ENCODE measurements at places on chromosomes 7 and 10.

- DNase-seq, result no peak
Observed at GRCh38 chr7:151968357-151968756, 12.1 kb downstream of the GALNTL5 start.

GRCh38 chr10:16828114-16828568 is 10.9 kb upstream of the RSU1 start:
- peak; percentile 67 for DNase-seq

- no peak for DNase-seq
Observed at GRCh38 chr7:35728412-35729060, 33.6 kb upstream of the HERPUD2 start.

GRCh38 chr7:99398891-99399445 is 9.4 kb downstream of the PDAP1 start:
- DNase-seq, result no peak

DNA sequence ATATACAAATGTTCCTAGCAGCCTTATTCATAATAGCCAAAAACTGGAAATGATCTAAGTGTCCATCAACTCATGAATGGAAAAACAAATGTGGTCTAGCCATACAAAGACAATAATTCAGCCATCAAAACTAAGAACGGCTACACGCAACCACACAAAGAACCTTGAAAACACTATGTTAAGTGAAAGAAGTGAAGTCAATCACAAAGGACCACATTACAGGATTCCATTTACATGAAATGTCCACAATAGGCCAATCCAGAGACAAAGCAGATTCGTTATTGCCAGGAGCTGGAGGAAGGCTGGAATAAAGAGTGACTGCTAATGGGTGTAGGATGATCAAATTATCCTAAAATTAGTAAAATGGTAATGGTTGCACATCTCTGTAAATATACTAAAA is 21.1 kb downstream of the MKRN1 start:
- DNase-seq, result no peak

GRCh38 chr10:123796736-123797135 is 94.9 kb downstream of the CPXM2 start:
- DNase-seq, result no peak

GRCh38 chr10:8079126-8079525 is 24.6 kb downstream of the GATA3 start:
- DNase-seq, result no peak

DNA sequence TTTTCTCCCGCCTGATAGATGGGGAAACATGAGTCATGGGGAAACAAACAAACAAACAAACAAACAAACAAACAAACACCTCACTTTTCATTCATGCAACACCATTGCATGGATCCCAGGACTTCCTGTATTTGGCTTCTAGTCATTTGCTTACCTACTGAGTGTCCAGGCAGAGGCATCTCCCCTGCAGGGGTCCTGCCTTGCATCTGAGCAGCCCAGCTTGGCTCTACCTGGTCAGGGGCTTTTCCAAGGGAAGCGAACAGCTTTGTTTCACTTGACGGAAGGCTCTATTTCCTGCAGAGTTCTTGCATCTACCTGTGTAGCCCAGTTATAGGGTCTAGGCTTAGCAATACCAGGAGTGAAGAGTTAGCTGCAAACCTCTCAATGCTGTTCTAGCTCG is 374.2 kb downstream of the GATA3 start:
- DNase-seq, result no peak

Data from kidney (tissue), 22 donors.